Fibroblast of skin of right quadriceps (primary cell): ENCODE measurements at places on chromosomes 11 and 22.
A peak's percentile ranks its signal among the peaks of the same experiment; 100 is the strongest.

DNA sequence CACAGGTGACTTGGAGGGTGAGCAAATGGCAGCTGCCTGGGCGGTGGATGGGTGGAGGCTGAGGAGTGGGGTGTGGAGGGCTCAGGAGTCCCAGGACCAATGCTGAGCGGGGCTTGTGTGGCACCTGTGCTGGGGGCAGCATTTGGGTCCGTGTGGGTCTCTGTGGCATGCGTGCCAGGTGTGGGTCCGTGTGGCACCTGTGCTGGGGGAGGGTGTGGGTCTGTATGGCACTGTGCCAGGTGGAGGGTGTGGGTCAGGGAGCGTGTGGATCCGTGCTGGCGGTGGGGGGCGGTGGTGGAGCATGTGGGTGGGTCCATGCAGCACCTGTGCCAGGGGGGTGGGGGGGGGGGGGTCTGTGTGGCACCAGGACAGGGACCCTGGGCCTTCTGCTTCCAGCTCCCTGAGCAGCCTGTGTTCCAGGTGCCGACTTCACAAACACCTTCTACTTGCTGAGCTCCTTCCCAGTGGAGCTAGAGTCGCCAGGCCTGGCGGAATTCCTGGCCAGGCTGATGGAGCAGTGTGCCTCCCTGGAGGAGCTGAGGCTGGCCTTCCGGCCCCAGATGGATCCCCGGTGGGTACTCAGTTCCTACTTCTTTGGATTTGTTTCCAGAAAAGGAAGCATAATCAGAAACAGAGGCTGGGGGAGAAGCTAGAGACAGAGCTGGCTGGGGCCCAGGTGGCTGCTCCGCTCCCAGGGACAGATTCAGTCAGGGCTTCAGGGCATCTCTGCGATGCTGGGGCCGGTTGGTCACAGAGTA is 14.7 kb downstream of the SELENOO start:
- DNase-seq = no peak

- peak; percentile 53 for DNase-seq
These were observed 34.5 kb downstream of the SFI1 start for GRCh38 chr22:31530823-31531195.

DNA sequence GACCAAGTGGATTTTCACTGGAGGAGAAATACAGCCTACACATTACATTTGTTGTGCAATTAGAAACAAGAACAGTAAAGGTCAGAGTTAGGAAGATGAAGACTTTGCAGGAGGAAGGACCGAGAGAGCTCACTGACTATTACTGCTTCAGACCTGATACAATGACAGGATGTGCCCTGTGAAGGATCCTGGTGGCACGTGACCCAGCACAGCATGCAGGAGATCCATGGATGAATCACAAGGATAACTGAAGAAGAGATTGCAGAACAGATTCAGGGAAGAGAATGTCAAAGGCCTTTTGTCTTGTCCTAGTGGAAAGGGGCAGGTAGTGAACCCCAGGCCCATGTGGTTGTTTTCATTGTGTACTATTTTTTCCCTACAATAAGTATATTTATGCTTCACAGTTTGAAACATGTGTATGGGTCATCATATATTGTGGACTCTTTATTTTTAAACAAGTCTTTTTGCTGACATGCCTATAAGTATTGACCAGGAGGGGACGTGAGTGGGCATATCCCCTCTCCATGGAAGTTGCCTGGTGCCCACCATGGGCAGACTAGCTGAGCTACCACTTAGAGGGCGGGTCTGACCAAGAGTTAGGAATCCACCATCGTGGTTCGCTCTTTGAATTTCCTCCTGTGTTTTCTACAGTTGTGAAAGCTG is 44.3 kb downstream of the RASSF10 start:
- DNase-seq = no peak

DNA sequence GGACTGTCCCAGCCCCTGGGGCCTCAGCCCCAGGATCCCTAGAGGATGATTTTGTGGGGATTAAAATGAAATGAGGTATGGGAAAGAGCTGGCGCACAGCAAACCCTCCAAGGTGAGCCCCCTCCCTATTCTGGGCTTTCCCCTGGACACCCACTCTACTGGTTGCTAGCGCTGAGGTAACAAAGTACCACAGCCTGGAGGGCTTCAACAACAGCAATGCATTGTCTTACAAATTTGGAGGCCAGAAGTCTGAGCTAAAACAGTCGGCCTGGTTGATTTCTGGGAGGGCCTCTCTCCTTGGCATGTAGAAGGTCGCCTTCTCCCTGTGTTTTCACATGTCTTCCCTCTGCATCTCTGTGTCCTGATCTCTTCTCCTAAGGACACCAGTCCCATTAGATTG is 913.6 kb downstream of the NTM start:
- DNase-seq = no peak

- peak; percentile 31 for DNase-seq
These were observed 4.9 kb upstream of the CNTN5 start for GRCh38 chr11:99015634-99016454.

DNA sequence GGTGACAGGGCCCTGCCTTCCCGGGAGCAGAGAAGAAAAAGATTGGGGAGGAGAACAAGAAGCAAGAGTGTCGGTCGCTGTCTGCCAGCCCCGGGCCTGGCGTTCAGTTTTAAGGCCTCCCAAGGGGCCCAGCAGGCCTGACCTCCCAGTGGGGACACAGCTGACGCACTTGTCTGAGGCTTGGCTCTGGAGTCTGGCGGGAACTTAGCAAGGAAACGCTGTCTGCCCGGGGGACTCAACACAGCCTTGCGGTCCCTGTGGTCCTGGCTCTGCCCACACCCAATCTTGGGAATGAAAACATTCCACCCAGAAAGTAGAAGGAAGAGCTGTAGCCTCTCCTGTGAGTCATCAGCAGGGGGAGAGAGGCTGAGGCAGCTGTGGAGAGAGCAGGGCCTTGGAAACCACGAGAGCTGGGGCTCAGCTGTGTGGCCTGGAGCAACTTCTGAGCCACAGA is 54.4 kb downstream of the TRAF6 start:
- DNase-seq = peak; percentile 98

GRCh38 chr11:114291381-114291780 is 4.8 kb upstream of the NNMT start:
- peak; percentile 45 for DNase-seq

GRCh38 chr11:93348930-93349329 is 18.4 kb downstream of the DEUP1 start:
- DNase-seq = no peak

GRCh38 chr11:10263929-10264328 is 30.1 kb downstream of the SBF2 start:
- peak; percentile 87 for DNase-seq

DNA sequence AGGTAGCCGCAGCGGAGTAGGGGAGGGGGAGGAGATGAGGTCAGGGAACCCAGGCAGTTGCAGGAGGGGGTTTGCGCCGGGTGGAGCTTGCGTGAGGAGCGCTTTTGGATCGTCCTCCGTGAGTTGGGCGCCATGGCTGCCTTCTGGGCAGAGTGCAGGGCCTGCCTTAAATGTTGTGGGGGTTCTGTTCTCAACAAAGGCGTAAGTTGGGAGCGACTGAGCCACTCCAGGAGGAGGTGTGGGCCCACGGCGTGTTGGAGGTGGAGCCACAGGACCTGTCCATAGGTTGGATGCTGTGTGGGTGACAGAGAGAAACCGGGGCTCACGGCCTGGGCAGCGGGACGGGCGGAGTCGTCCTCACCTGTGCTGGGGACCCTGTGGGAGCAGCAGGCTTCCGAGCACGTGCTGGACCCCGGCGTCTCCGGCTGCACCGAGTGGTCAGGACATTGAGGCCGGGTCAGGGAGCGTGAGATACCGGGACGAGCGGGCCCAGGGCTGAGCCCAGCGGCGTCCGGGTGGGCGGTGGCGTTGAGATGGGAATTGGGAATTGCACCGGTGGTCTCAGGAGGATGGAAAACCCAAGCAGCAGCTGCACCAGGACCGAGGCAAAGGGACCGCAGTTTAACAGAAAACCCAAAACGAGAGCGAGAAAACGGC is 977 bp upstream of the PGGHG start:
- DNase-seq = no peak

DNA sequence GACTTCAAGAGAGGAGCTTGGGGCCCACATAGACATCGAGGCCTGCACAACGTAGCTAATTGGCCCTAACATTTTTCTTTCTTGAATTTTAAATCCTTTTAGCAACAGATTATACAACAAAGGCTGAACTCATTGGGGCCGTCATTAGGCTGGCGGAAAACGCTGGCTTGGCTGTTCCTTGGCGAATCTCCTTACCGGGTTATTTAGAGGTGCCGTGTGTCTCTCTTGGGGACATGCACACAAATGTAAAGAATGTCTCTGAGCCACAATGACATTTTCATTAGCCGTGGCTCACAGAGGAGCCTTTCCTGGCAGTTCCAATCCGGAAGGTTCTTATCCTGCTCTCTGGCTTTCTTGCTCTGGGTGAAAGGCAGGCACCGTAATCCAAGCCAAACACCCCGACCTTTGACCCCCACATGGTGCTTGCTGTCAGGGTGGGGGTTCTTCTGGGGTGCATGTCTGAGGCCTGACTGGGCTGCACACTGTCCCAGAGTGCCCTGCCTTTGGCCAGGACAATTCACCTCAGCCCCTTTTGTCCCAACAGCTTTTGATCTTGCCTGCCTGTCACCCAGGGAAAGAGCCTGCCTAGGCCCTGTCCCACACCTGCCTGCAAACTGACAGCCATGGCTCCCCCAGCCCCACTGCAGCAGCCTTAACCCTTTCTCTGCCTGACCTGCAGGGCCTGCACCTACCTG is 9.2 kb upstream of the FGF3 start:
- DNase-seq = no peak

DNA sequence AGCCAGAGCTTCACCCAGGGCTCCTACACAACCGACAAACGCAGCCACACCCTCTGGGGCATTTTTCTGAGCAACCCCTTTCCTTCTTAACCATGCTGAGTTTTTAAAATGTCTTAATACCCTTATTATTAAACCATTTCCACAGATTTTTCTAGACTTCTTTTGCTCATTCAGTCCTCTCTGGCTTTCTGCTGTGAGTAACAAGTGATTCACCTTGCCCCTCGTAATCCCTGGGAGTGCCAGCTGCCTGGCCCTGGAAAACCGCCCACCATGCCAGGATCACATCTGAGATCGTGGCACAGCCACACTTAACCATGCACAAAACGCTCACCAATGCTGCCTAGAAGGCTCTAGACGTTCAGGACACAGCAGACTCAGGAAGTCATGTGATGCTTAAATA is 25.4 kb downstream of the YPEL1 start:
- DNase-seq = no peak

GRCh38 chr22:50199251-50199721 is 1.5 kb upstream of the SELENOO start:
- DNase-seq = no peak

- DNase-seq = no peak
These were observed 12.0 kb downstream of the YWHAH start for GRCh38 chr22:31956360-31956759.

- no peak for DNase-seq
These were observed 648.6 kb downstream of the TBC1D22A start for GRCh38 chr22:47411006-47411405.

DNA sequence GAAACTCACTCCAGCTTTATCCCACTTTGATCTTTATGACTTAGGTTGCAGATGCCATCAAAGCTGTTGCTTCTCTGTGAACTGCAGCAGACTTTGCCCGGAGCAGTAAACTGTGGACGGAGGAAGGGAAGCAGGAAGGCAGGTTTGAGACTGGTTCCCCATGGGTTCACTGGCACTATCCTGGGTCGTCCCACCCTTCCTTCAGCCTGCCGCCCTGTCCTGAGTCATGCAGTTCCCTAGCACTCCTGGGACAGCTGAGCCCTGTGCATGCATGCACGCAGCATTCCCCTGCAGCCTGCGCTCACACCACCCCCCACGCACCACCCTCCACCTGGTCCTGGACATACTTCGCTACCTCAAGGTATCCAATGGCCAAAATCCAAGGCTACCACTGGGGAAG is 23.5 kb upstream of the P2RY2 start:
- DNase-seq = no peak

- DNase-seq = peak; percentile 51
These were observed 871 bp downstream of the BDNF start for GRCh38 chr11:27699242-27699925.

- DNase-seq = no peak
These were observed 381.6 kb downstream of the ETS1 start for GRCh38 chr11:128205796-128206195.

DNA sequence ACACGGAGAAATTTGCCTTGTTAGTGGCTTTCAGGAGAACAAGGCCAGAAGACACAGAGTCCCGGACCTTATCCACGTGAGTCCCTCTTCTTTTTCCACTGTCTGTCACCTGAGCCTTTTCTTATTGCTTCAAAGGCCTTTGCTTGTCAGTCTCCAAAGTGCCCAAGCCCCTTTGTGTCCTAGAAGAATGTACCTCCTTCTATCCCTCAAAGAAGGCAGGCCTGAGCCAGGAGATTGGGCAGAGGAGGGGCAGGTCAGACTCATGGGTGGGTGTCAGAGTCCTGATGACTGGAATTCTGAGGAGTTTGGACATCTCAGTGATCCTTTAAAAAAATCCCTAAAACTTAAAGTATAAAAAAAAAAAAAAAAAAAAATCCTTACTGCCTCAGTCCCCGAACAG is 299.6 kb upstream of the NCAM1 start:
- no peak for DNase-seq

GRCh38 chr22:43427296-43428004 is 15.6 kb downstream of the MPPED1 start:
- no peak for DNase-seq

GRCh38 chr22:24153353-24153752 is 27.9 kb upstream of the SUSD2 start:
- DNase-seq = peak; percentile 70

GRCh38 chr11:15289723-15290122 is 175.0 kb downstream of the INSC start:
- DNase-seq = no peak

GRCh38 chr11:15378941-15379340 is 264.2 kb downstream of the INSC start:
- no peak for DNase-seq

DNA sequence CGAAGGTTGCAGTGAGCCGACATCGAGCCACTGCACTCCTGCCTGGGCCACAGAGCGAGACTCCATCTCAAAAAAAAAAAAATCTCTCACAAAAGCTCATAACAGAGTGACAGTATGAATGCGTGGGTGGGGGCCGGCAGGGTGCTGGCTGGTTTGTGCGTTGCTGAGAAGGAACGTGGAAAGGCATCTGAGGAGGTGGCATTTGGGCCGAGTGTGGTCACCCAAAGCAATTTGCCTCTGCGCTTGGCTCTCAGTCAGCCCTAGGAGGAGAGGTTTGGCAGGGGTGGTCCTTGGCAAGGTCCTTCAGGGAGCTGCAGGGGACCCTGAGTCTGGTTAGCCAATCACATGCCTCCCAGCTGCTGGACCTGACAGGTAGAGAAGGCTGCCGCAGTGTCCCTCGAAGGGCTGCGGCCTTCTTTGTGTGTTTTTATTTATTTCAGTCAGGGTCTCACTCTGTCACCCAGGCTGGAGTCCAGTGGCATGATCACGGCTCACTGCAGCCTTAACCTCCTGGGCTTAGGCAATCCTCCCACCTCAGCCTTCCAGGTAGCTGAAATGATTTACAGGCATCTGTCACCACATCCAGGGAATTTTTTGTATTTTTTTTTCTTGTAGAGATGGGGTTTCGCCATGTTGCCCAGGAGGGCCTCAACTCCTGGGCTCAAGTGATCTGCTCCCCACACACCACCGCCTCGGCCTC is 23.5 kb upstream of the OSBPL5 start:
- no peak for DNase-seq

GRCh38 chr22:37137131-37137530 is 12.6 kb downstream of the IL2RB start:
- DNase-seq = no peak
